Stimulated activated CD8-positive, alpha-beta memory T cell treated with anti-CD3 and anti-CD28 coated beads, Interleukin-12 subunit alpha, Interleukin-12 subunit beta, amount 100 ng/mL, for 4 hours (primary cell): ENCODE measurements at places on chromosomes 2 and 18.

DNA sequence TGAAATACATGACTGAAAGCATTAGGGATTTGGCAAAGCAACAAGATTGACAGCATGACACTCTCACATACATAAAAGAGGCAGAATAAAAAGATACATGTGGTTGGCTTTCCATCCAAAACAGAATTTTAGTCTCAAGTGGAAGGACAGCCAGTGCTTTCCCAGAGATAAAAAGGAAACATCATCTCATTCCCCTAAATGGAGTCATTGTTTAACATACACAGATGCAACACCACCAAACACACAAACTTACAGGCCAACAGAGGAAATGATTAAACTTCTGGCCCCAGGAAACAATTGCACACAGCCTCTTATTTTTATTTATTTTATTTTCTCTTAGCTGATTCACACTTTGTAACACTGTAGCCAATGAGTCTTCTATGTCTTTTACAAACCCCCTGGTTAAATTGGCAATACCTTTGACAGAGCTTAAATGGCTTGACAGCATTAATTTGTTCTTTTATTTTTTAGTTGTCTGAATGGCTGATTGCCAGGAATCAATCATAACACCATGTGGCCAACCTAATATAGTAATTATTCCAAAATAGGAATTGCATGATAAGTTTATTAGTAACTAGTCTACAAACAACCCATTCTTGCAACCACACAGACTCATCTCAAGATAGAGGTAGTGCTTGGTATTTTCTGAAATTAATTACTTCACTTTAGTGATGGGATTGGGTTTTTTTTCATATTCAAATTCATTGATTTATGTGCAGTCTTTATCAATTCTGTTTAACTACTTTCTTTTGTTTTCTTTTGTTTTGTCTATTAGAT is 190.5 kb downstream of the RND3 start:
- no peak for DNase-seq

DNA sequence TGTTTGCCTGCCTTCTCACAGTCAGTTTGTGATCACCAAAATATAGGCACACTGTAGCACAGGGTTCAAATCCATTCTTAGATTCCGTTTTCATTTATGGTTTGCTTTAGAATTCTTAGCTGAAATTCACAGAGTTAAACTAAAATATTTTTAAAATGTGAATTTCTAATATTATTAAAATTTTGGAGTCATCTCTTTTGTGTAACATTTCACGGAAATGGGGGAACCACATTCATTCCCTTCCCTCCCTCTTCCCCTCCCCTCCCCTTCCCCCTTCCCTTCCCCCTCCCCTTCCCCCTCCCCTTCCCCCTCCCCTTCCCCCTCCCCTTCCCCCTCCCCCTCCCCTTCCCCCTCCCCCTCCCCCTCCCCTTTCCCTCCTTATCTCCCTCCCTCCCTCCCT is 11.4 kb upstream of the LDAH start:
- no peak for DNase-seq

GRCh38 chr2:172560721-172561120 is 4.8 kb downstream of the PDK1 start:
- no peak for DNase-seq

DNA sequence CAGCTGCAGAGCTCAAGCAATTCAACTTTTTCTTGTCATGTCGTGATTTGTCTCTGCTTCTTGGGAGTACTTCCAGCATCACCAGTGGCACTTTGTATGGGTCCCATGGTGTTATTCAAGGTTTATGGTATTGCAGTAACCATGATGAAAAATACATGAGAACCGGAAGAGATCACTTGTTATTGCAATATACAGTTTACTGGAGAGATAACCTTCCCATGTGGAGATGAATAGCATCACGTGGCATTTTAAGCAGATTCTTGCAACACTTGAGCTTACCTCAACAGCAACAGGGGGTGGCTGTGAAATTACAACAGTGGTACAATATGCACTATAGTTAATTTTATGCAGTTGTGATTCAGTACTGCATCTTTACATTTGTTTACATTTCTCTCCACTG is 97.4 kb downstream of the APOB start:
- DNase-seq = no peak

- no peak for DNase-seq
Measured at GRCh38 chr18:50395093-50395492, 20.2 kb downstream of the SKA1 start.

- DNase-seq = no peak
Measured at GRCh38 chr2:241130316-241130715, 19.0 kb downstream of the PASK start.
